ENCODE measurements at places on chromosomes 2 and 18.

DNA sequence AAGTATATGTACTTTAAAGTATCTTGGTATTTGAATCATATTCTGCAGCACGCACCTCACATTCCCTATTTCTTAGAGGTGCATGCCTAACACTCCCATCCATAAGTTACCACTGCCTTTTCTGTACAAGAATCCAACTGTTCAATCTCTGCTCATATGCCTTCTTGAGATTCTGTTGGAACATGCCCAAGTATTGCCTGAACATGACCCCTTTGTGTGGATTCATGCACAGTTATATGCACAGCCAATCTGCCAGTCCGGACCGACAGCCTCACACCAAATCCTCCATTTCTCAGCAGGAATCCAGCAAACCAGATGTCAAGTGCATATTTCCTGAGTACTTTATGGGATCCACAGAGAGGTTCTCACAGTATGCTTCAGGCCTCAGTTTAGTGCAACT is 222.0 kb downstream of the TMEM182 start:
- DNase-seq = no peak

GRCh38 chr18:76685402-76685801 is 137.0 kb upstream of the ZNF236 start:
- no peak for DNase-seq

- no peak for DNase-seq
Measured at GRCh38 chr2:224722770-224723169, 6.6 kb upstream of the CCDC195 start.

GRCh38 chr2:214651451-214651850 is 158.0 kb downstream of the BARD1 start:
- DNase-seq = no peak

DNA sequence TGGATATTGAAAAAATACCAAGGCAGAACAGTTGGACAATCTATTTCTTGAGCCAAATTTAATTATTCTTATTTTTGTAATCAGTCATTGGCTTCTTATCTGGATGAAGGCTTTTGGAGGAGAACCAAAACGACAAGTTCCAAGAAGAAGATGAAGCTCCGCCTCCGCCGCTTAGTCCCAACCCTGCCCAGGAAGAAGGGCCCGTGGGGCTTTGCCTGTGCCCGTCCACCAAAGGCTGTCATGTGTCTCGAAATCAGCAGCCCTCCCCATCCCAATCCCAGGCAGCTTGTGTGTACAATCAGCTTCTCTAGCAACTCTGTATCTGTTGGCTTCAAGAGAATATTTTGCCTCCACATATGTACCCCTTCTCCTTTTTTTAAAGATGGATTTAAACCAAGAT is 24.6 kb downstream of the PTRHD1 start:
- DNase-seq = no peak

Data from stimulated activated CD8-positive, alpha-beta memory T cell treated with anti-CD3 and anti-CD28 coated beads, Interleukin-15, amount 100 ng/mL, for 24 hours (primary cell).